Effector CD4-positive, alpha-beta T cell (primary cell): ENCODE measurements at places on chromosomes 6 and 20.

GRCh38 chr6:167745670-167746389 is 80.9 kb upstream of the AFDN start:
- DNase-seq: no peak

DNA sequence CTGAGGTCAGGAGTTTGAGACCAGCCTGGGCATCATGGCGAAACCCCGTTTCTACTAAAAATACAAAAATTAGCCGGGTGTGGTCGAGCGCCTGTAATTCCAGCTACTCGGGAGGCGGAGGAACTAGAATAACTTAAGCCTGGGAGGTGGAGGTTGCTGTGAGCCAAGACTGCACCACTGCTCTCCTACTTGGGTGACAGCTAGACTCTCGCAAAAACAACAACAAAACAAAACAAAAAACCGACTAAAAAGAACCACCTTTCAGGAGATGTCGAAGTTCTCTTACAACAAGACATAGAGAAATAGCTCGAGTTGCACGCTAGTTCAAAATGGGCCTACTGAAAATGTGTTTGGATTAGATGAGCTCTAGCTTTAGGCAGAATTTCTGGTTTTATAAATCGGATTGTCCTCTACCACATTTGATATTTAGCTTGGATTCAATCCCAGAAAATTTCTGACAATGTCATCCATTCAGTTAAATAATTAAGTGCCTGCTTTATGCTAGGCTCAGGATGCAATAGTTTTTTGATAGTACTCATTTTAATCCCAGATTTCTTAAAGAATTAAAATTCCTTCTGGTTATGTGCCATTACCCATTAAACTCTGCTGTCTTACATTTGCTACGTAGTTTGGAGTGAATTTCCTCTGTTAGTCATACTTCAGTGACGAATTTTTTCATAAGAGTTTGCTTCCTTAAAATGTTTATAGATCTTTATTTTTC is 137.5 kb upstream of the SHLD1 start:
- DNase-seq: no peak

DNA sequence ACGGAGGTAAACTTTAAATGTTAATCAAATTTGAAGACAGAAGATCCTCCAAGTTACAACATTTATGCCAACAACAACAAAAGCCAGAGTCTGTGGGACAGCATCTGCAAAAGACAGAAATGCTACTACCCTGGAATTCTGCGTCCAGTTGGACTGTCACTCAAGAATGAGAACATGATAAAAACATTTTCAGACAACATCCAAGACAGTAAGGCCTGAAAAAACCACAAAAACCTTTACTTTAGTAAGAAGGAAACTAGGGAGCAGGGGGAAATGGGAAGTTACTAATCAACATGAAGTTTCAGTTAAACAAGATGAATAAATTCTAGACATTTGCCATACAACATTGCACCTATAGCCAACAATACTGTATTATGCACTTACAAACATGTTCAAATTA is 77.6 kb downstream of the MLIP start:
- DNase-seq: no peak

DNA sequence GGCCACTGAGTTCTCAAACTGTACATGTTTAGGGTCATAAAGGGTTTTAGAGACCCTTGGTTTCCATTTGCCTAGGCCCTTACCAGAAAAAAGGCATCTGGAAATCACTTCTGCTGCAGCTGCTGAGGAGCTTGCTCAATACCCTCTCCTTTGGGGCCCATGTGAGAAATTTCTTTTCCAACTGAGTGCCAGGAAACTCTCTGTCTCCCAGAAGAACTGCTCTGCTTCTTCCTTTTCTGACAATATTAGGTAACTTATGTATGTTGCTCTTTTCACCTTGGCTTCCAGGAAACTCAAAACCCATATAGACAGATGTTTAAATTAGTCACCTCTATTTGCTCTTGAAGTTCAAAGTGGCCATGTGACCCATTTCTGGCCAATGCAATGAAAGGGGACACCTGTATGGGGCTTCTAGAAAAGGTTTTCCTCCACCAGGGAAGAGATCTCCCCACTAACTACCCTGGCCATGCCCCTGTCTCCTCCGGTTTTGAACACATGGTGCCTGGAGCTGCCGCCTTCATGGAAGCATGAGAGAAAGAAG is 121.6 kb downstream of the PREX1 start:
- no peak for DNase-seq

- no peak for DNase-seq
Observed at GRCh38 chr20:9015984-9016324, 52.9 kb upstream of the PLCB4 start.

GRCh38 chr6:20606831-20607230 is 72.6 kb downstream of the CDKAL1 start:
- no peak for DNase-seq

DNA sequence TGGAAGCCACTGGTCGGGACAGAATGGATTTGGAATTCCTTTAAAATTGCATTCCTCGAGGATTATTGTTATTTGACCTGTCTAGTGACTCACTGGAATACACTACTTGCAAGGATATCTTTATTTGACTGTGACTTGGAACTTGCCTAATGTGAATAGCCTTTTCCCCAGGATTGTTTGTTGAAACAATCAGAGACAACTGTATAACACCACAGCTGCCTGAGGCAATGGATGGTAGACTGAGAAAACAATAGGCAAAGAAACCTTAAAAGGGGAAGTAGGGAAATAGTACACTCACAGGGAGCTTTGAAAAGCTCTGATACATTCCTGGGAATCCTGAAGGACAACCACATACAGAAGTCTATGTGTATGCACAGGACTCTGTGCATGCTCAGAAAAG is 465.3 kb downstream of the BMP2 start:
- no peak for DNase-seq

DNA sequence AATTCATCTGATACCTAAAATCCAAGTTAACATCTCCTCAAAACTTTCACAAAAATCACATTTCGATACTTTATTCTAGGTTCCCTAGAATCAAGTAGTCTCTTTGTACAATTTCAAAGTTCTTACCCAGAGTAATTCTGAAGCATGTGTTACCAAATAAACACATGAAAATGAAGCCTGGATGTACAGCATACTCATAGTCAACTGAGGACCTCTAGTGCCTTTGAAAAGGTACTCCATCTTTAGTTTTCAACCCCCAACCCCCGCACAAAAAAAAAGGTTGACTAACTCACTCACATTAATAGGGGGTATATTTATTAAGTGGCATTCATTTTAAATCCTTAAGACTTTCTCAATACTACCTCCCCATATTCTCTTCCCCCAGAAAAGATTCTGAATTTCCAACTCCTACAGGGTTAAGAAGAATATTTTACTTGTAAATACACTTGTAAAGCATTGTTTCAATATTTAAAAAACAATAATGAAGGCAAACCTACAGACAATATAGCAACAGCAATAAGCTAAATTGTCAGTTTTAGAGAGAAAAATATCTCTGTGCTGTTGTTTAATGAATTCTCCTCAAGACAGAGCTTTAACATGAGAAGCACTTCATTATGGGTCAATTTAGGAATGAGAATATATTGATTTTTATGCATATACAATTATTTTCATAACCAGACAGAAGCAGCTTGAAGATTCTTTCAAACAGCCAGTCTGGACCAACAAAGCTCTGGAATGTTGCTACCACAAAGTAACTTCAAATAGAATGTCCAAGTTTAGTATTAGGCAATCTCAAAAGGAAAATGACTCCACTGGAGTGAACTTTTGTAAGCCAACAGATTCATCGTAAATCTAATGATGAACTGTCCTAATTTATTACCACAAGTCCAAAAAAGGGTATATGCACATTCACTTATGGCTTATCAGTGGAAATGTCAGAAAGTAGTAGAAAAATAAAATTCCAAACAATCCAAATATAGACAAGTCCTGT is 3.3 kb downstream of the PLN start:
- no peak for DNase-seq

DNA sequence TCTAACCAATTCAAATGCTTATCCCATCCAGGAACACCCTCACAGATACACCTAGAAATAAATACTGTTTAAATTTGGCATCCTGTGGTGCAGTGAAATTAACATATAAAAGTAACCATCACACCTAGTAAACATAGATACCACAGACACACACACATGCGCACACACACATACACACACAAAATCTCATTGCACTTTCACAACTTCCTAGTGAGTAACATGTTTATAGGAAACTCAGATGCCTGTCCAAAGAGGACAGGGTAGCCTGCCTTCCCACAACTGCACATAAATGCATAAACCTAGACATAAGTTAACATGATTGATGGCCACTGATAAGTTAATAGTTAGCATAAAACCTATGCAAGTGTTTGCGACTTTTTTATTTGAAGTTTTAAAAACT is 56.8 kb downstream of the LRRC1 start:
- no peak for DNase-seq

GRCh38 chr6:61894536-61894935 is 391.5 kb downstream of the KHDRBS2 start:
- no peak for DNase-seq

GRCh38 chr6:167980911-167981580 is 16.4 kb upstream of the KIF25 start:
- no peak for DNase-seq

DNA sequence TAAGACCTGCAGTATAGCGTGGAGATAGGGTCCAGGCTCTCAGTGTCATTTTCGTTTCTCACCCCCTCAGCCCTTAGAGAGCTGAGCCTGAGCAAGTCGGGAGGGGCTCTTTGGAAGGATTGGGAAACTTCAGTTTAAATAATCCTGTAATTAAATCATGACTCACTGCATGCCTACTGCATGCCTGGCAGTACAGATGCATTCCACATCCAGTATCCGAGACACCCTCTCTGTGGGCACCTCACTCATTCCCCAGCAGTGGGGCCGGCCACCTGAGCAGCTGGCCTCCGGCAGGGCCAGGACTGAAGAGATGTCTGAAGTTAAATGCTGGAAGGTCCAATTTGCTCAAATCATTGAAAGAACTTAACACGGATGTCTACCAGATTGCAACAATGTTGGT is 316.6 kb downstream of the THBS2 start:
- DNase-seq: no peak

DNA sequence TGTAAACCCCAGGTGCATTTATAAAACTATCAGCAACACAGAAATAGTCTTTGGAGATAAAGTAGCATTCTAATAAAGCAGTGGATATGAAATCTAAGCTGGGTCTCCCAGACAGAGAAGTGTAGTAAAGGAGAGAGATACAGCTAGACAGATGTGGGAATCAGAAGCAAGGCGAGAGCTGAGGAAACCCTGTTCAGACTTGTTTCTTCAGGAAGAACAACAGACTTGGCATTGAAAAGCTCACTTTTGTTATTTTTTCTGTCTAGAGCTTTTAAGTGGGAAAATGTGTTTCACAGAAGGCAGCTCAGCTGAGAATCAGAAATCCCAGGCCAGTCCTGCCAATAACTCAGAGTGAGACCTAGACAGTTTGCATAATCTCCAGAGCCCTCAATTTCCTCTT is 52.9 kb downstream of the SLC35B3 start:
- DNase-seq: no peak

DNA sequence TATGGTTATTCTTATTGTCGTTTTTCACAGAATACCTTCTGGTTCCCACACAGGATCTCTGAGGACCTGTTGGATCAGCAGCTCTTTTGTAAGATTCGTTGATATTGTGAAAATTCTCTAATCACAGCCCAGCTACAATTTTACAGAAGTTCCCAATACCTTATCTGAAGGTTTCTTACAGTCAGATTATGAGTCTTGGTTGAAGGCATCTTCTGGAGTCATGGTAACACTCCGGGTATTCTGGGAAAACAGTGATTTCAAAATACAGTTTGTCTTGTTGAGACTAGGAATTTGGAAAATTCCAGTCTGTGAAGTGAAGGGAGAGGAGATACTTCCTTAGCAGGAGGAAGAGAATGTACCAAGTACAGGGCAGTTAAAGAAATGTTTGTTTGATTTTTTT is 22.2 kb upstream of the HLA-C start:
- DNase-seq: no peak

GRCh38 chr6:34223381-34223955 is 13.2 kb upstream of the HMGA1 start:
- no peak for DNase-seq

- no peak for DNase-seq
Observed at GRCh38 chr6:6905961-6906518, 201.7 kb upstream of the RREB1 start.

DNA sequence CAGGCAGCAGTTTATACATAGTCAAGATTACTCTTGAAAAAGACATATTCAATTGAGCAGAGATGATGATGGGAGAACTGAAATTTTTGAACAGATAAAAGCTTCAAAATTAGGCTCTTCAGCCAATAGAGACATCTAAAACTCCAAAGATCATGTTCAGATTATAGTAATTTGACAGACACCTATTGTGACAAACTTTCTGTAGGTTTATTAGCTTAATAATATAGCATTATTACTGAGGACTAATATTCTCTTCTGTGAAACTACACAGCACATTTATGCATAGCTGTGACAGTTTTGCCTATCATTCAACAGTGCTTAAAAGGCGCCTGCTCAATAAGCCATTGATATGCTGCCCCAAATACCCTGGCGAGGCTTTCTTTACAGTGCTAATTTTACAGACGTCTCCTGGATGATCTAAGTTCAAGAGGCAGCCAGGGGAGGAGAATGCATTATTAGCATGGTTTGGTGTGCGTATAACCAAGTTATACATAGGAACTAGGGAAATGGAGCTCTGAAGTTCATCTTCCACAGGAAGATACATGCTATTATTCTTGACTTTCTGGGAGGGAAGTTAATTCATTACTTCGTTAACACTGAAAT is 21.5 kb downstream of the PLAGL1 start:
- no peak for DNase-seq

DNA sequence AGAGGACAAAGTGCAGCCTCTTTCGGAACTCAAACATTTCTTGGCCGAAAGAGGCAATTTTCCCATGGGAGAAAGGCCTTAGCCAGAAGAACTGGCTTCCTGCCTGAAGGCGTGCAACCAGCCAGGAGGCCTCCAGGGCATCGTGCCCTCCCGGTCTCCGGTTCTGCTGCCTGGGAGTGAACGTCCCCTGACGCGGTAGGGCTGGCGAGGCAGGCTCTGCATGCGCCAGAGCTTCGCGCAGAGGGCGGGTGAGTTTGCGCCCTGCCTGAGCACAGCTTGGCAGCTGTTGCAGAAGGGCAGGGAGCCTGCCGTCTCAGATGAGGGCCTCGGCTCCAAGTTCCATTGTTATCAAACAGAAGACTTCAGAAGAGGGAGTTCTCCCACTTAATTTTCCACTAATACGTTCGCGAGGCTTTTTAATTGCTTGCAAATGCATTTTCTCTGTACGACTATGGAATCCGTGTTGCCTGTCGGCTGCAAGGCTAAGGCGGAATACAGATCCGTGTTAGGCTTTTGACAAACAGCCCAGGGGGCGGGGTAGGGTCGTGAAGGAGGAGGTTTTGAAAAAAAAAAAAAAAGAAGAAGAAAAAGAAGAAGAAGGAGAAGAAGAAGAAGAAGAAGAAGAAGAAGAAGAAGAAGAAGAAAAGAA is 5.5 kb upstream of the TFAP2D start:
- DNase-seq: no peak
